ENCODE measurements at places on chromosomes 13 and 19.

DNA sequence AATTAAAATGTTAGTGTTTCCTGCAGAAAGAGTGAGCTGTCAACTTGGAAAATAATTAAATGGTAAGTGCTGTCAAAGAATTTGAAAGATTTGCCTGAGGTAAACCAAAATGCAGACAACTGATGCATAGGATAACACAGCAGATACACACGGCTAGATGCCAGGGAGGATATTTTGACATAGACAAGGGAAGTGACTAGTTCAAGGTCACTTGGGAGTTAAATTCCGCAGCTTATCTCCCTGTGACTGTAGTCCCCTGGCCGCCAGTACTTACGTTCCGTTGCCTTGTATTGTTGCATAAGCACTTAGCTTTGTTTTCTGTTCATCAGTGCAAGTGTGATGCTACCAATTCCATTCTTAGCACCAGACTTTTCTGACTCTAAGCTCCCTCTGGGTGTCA is 247.3 kb upstream of the MAB21L1 start:
- DNase-seq = peak; percentile 52

DNA sequence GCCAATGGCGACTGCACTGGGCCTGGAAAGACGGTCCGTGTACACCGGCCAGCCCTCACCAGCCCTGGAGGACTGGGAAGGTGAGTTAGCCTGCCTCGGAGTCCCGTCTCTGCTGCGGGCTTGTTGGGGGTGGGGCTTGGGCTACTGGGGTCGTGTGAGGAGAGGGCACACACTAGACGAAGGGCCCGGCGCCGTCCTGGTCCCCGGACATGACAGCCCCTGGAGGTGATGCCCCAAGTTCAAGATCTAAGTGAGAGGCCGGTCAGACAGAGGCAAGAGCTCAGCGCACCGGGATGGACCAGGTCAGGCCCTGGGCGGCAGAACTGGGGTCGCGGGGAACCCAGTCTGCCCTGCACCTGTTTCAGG is 1.6 kb downstream of the CILP2 start:
- DNase-seq = no peak

- no peak for DNase-seq
Observed at GRCh38 chr13:113669231-113669754, 2.3 kb downstream of the GRK1 start.

GRCh38 chr13:45623516-45624090 is 8.1 kb upstream of the ERICH6B start:
- DNase-seq = no peak

- no peak for DNase-seq
Observed at GRCh38 chr19:33240181-33240771, 14.6 kb upstream of the SLC7A10 start.

- DNase-seq = no peak
Observed at GRCh38 chr19:7779631-7780486, 16.8 kb downstream of the CLEC4M start.

- DNase-seq = no peak
Observed at GRCh38 chr13:66111628-66112027, 1118.5 kb downstream of the PCDH9 start.

DNA sequence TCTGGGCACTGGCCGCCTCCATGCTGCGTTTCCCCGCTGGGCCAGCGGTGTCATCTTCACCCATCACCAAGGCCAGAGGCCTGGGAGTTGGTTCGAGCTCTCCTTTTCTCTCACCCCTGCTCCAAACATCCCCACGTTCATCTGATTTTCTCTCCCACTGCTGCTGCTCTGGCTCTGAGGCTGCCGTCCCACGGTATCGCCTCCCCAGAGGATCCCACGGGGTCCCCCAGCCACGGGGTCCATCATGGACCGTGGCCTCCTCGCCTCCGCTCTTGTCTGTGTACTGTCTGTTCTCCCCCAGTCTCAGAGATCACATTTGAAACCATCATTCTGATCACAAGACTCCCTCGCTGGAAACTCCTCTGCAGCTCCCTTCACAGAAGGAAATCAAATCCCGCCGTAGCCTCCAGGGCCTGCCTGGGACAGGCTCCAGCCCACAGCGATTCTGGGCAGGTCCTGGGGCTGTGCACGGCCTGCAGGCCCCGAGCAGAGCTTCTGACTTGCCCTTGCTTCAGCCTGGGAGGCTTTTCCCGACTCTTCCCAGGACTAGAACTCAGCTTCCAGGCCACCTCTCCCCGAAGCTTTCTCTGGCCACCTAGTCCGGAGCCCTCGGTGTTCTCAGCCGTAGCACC is 64.2 kb downstream of the SOX1 start:
- DNase-seq = no peak

DNA sequence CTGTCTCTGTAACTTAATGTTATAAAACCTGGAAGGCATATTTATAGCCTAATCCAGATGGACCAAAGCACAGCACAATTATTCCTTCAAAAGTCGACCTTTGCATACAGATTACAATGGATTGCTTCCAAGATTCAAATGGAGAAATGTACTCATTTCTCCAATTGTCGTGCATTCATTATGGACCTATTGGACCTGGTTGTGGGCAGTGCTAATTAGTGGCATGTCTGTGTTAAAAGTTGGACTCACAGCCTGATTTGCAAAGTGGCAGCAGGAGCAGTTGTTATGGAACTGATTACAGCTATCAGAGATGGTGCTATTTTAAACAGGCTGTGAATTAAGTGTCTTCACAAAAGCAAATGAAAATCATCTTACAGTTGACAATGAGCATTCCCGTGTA is 1529.3 kb upstream of the SLC10A2 start:
- no peak for DNase-seq

DNA sequence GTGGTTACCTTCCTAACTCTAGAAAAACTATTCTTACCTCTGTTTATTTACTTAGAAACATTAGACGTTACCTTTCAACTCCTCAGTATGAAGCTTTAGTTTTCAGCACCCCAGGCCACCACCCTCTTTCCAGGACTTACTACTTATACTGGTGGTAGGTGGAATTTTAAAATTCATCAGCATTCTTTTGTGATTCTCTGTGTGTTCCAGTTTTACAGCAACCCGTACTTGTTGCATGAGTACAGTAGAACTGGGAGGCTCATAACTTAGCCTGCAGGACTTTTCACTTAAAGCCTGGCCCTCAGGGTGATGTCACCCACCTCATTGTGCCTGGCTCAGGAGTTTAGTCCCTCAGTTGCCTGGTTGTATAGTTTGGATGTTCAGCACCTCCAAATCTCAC is 49.4 kb upstream of the ALOX5AP start:
- DNase-seq = no peak

GRCh38 chr19:6023085-6023682 is 45.2 kb upstream of the RANBP3 start:
- DNase-seq = peak; percentile 38

- peak; percentile 83 for DNase-seq
Observed at GRCh38 chr13:109784590-109785140, 1.7 kb downstream of the IRS2 start.

DNA sequence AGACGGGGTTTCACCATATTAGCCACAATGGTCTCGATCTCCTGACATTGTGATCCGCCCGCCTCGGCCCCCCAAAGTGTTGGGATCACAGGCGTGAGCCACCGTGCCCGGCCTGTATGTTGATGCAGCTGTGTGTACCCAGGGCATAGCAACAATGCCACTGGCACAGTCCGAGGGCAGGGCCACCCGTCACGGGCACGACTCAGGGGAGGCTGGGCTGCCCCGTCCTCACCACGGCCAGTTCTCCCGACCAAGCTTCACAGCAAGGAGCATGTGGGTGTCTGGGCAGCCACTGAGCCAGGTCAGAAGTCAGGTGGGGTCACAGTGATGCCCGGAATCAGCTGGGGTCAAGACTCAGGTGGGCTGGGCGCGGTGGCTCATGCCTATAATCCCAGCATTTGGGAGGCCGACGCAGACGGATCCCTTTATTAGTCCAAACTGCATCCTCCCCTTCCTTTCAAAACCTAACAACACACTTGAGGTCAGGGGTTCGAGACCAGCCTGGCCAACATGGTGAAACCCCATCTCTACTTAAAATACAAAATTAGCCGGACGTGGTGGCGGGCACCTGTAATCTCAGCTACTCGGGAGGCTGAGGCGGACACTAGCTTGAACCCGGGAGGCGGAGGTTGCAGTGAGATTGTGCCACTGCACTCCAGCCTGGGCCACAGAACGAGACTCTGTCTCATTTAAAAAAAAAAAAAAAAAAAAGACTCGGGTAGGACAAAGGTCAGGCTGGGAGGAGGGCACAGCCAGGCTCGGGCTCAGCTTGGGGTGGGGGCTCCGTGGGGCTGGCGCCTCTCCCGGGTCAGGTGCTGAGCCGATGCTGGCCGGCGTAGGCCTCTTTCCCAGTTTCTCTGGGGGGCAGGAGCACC is 1.2 kb upstream of the CDC34 start:
- DNase-seq = no peak

GRCh38 chr19:19748249-19748938 is 15.5 kb upstream of the ZNF14 start:
- DNase-seq = no peak

GRCh38 chr13:94331281-94331680 is 148.2 kb downstream of the DCT start:
- DNase-seq = no peak

DNA sequence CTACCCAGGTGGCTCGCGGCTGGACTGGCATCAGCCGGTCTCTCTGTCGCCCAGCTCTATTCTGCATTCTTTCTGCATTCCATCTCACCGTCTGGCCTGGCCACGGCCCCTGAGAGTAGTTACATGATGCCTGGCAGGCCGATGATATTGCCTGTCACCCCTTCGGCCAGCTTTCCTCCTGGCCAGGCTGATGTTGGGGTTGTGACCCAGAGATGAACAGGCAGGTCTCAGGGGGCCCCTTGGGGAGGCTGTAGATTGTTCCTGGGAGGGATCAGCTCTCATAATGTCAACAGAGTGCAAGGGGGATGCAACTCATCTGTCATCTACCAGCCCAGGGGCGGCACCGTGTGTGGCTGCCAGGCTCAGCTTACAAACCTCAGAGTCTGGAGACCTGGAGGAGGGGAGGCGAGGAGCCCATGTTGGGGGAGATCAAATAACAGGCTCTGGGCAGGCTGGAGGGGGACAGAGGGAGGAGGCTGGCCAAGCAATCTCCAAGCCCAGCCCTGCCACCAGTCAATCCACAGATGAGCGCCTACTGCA is 13.6 kb upstream of the FBXO17 start:
- DNase-seq = peak; percentile 56

- DNase-seq = no peak
Observed at GRCh38 chr13:100315522-100315921, 226.6 kb downstream of the PCCA start.

DNA sequence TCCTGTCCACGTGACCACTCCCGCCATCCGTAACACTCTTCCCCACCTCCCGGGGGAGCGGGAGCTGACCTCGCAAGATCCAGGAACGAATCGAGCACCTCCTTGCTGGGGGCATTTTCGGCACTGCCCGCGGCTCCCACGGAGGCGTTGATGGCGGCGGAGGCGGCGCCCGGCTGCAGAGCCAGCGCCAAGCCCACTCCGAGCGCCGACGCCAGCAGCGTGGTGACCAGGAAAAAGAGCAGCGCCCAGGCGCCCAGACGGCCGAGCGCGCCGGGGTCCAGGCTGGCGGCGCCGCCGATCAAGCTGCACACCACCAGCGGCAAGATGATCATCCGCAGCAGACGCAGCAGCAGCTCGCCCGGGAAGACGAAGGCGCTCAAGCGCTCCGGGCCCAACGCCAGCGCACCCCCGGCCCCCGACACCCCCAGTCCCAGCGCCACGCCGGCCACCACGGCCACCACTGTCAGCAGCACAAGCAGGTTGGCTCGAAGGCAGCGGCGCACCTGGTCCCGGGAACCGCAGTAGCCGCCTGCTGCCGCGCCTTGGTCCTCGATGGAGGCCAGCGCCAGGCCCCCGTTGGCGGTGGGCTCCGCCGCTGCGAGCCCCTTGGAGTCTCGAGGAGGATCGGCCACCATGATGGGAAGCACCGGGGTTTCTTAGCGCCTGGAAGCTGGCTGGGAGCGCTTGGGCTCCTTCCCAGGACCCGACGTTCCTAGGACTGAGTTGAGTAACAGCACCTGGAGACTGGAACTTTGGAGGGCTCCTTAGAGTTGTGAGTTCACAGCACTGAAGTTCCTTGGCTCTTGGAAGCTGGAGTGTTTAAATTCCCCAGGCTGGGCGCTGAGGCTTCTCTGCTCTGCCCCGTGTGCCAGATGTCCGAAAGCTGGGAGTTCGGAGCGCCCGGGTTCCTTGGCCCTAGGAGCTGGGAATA is 798 bp downstream of the SLC1A5 start:
- peak; percentile 81 for DNase-seq

DNA sequence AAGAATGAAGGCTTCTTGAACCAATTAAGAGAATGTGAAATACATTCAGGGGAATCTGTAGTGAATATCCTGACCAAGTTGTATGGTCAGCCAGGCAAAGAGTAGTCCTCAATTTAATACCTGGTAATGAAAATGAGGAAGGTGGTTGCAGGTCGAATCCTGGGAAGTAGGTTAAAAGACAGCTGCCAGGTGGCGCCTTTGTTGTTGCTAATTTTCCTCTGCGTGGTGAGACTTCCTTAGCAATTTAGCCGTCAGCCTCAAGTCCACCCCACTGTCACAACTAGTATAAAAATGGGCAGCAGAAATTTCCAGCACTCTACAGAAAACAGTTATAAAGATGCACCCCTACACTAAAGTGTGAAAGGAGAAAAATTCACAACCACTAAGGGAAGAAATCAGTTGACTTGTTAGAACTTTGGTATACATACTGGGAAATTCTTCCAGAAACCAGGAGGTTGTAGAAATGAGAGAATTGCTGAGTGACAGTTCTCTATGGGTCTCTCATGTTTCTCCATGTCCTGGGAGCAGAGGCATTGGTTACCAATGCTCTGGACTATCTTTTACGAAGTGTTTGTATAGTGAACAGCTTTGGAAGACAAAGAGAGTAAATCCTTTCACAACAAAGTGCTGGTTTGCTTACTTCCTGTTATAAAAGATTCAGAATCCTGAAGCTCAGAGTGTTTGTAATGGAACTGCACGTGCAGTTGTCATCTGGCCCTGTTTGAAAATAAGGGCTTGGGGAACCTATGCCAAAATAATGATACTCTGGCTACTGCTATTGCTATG is 235.9 kb downstream of the NHLRC3 start:
- peak; percentile 6 for DNase-seq

- no peak for DNase-seq
Observed at GRCh38 chr13:95763601-95764000, 86.7 kb downstream of the DNAJC3 start.

- no peak for DNase-seq
Observed at GRCh38 chr19:9295411-9295849, 14.2 kb downstream of the ZNF699 start.

- DNase-seq = no peak
Observed at GRCh38 chr13:107203146-107203847, 635.4 kb upstream of the ARGLU1 start.

GRCh38 chr13:104895521-104895920 is 1639.9 kb downstream of the EFNB2 start:
- DNase-seq = no peak

- no peak for DNase-seq
Observed at GRCh38 chr13:48429886-48430285, 17.0 kb upstream of the LPAR6 start.

DNA sequence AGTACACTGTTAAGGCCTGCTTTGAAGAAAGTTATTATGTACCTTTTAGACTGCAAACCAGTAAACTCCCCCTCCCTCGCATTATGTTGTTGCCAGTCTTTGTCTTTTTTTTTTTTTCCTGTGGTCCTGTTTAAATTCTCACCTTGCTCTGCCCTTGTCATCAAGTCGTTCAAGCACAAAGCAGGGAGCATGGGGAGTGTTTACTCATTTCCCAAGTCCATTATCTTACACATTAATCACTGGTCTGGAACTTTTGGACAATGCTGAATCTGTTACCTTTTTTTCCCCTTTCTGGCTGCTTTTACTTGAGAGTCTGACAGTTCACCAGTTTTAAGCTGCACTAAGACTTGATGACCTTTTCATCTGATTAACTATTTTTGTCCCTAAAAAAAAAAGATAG is 108.2 kb downstream of the DACH1 start:
- DNase-seq = no peak
